ENCODE measurements at places on chromosomes 5 and 9.

- no peak for DNase-seq
Measured at GRCh38 chr5:128036950-128037349, 46.6 kb upstream of the SLC12A2 start.

GRCh38 chr5:88248743-88249540 lies 19.7 kb downstream of the TMEM161B start:
- no peak for DNase-seq

DNA sequence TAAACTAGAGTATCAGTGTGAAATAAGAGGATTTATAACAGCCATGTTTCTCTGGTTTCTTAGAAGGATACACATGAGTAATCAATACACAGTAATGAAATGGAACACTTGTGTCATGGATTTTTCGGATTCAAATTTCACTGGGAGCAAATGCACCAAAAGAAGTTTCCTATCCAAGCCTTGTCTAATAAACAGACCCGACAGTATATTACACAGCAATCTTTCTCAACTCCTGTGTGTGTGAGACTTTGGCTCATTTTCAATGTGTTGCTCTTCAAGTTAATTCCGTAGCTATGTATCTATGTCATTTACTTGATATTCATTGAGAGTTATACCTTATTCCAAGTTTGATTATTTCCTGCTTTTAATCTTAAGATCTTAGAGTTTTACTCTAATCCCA lies 930.2 kb downstream of the MAT2B start:
- DNase-seq = no peak

DNA sequence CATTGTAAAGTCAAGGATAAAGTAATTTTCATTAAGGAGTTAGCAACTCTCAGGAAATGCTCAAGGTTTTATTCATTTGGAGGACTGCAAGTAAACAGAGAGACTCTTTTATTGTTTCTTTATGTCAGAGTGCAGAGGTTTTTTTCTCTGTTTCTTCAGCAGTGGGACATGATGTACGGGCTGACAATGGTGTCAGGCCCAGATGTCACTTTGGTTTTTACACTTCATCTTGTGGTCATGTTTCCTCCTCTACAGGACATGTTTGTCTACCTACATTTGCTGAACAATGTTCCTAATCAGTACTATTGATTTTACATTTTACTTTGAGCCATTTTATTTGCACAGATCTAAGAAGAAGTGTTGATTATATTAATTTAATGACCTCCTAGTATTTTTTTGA lies 72.8 kb upstream of the PARP8 start:
- DNase-seq = no peak

DNA sequence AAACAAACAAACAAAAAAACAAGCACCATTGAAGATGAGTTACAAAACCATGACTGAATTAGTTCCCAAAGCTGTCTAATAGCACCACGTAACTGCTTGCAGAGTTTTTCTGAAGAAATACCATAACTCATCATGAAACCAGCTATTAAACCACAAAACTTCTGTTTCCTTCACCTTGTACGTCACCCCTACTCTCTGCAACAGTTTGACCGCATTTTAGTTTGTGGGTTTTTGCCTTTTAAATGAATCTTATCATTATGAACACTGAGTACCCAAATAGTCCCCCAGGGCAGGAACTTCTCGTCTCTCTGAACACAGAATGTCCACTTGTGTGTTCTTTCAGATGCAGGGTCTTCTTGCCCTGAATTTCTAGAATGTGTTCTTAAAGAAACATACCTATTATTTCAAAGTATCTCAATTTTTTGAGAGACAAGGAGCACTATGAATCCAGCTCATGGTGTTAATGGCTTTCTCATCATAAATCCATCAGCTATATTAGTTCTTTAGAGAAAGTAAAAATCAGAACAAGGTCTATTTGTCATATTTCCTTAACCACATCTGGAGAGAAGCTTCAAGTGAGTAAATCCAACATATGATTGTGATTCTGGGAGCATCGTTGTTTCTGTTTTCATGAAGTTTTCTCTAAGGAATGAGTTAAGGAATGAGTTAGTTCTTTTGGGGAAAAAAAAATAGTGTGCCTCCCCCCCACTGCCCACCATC lies 210.6 kb downstream of the AUH start:
- DNase-seq = no peak

DNA sequence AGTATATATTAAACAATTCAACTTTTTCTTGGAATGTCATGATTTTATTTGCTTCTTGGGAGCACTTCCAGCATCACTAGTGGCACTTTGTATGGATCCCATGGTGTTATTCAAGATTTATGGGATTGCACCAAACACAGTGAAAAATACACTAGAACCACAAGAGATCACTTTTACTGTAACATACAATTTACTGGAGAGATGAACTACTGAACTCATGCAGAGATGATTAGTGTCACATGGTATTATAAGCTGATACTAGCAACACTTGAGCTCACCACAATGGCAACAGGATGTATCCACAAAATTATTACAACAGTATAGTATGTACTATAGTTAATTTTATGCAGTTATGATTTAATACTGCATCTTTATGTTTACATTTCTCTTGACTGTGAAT lies 16.3 kb upstream of the SLC36A2 start:
- DNase-seq = no peak

- DNase-seq = no peak
Measured at GRCh38 chr9:32554107-32554506, 1.7 kb upstream of the TOPORS start.
